Activated CD8-positive, alpha-beta memory T cell treated with anti-CD3 and anti-CD28 coated beads for 4 hours (primary cell): ENCODE measurements at places on chromosomes 4 and X.

GRCh38 chrX:1224954-1225353 lies 12.5 kb upstream of the CRLF2 start:
- DNase-seq: no peak

DNA sequence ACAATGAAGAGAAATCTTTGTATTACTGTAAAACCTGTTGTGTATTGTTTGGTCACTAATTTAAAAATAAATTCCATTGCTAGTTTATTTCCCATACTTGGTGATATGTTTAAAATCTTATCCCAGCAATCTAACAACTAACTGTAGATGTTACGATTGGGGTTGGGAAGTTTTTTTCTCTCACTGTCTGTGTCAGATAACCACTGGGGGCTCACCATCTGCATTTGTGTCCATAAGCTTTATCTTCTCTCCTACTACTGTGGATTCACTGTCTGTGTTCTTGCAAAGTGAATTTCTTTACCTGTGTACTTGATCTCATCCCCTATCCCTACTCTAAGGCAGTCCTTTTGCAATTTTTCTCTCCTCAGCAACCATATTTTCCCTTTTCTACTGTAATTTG lies 81.3 kb downstream of the STIM2 start:
- DNase-seq: no peak

GRCh38 chrX:37922928-37923327 lies 75.6 kb upstream of the DYNLT3 start:
- DNase-seq: no peak

GRCh38 chr4:37946503-37947179 lies 13.6 kb upstream of the PTTG2 start:
- no peak for DNase-seq

DNA sequence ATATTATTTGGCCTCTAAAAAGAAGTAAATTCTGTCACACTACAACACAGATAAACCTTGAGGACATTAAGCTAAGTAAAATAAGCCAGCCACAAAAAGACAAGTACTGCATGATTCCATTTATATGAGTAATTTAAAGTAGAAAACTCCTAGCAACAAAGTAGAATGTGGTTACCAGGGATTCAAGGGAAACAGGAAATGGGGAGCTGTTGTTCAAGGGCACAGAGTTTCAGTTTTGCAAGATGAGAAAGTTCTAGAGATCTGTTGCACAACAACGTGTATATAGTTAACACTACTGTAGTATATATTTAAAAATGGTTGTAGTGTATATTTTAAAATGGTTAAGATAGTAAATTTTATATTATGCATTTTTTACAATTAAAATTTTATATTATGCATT lies 25.4 kb downstream of the SEC31A start:
- no peak for DNase-seq

- DNase-seq: no peak
Measured at GRCh38 chr4:121898150-121898549, 27.9 kb upstream of the BBS7 start.

DNA sequence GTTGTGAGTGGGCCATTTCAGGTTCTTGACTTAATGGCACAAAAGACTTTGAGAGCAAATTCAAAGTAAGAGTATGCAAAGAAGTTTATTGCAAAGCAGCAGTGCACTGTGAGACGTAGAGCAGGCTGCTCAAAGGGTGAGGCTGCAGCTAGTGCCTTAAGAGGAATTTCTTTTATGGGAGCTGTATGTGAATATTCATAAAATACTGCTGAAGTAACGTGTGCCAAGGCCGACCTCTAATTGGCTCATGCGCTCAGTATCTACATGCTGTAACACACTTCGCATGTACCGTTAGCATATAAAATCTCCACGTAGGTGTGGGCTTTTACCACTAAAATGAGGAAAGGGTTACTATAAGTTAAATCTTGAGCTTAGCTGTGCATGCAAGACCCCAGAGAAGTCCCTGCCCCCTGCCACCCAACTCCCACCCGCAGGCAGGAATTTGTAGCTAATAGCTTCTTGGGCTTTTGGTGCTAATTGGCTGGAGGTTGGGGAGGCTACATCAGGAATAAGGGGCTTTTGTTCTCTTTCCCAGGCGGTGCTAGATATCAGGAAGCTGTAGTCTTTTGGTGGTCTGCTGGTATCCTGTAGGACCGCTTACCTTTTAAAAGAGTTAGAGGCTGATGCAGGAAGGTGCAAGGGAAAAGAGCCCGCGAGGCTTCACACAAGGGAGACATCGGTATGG lies 47.6 kb downstream of the FSTL5 start:
- DNase-seq: no peak

GRCh38 chrX:24117258-24117657 lies 32.3 kb upstream of the ZFX start:
- DNase-seq: no peak

- no peak for DNase-seq
Measured at GRCh38 chr4:184729946-184730345, 4.0 kb downstream of the CENPU start.

DNA sequence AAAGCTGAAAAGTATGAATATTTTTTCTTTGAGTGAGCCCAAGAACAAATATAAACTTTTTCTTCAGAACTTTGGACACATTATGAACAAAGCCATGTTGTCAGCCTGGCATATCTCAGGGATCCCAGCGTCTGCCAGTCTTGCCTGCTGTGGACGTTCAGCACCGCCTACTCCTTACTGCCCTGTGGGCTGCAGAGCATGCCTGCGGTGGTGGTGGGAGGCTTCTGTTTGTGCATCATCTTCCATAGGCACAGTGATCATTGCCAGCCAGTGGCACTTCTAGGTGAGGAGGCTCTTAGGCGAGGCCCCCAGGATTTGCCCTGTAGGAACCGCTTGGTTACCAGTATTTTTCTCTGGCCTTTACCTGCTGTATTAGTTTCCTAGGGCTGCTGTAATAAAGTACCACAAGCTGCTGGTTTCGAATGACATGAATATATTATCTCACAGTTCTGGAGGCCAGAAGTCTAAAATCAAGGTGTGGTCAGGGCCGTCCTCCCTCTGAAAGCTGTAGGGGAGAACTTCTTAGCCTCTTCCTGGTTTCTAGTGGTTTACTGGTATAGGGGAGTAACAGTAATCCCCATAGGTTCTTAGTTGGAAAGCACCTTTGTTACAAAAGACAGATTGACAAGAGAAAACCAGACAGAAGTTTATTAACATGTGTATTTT lies 15.4 kb downstream of the ANXA3 start:
- DNase-seq: no peak

GRCh38 chr4:47668256-47668655 lies 169.6 kb downstream of the CORIN start:
- no peak for DNase-seq

GRCh38 chr4:28225050-28225449 lies 1364.4 kb downstream of the STIM2 start:
- no peak for DNase-seq

- DNase-seq: no peak
Measured at GRCh38 chrX:141857479-141857878, 19.4 kb downstream of the MAGEC3 start.

DNA sequence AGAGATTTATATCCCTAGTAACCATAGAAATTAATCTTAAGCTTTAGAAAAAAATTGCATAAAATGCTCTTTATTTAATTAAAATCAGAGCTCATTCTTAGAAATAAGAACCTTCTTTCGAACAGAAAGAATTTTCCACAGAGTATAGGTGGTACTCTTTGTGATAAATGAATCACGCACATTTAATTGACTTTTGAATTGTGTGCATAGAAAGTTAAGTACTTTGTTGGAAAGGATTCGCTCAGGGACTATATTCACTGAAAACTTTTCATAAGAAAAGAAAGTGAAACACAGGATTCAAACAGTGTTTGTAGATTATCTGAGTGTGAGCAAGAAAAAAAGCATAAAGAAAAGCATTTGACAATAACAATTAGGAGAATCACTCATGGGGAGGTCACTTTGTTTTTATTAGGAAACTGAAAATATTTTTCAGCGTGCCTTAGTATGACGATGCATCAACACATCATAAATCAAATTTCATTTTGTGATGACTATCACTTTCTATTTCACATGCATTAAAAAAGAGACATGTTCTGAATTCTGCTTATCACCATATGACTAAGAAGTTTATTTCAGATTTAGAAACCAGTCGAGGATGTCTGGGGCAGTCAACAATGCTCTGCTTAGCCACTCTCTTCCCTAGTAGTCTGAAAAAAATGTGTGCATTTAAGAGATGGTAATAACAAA lies 49.5 kb downstream of the STX18 start:
- no peak for DNase-seq

DNA sequence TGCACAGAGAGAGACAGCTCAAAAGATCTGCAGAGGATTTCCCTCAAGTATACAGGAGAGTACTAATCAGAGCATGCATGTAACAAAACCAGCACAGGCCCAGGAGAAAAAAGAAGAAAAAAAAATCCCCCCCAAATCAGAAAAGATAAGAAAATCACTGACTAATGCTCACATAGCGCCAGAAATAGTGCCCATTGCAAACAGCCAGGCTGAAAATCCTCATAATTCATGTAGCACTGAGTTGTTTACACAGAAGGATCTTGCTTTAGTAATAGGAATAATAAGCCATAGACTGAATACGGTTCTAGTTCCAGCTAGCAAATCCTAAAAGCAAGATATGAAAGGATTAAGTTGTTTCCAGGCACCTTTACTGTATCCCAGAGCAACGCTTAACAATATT lies 51.8 kb upstream of the MAGEC2 start:
- DNase-seq: no peak

GRCh38 chr4:187424636-187425035 lies 570.9 kb upstream of the ZFP42 start:
- no peak for DNase-seq

DNA sequence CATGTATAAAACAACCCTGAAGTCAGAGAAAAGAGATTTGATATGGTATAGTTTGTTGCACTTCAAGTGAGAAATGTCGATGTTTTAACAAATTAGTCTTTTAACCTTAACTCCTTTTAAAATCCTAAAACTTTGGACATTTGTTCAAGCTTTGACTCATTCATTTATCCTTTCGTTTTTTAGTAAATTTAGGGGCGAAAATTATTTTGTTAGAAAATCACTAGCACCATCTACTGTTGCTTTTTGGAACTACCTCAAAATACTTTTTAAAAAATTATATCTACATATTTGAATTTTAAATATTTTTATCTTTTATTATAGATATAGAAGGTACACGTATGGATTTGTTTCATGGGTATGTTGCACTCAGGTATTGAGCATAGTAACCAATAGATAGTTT lies 165.1 kb upstream of the POF1B start:
- no peak for DNase-seq

- DNase-seq: no peak
Measured at GRCh38 chr4:1793496-1793840, 375 bp downstream of the FGFR3 start.

DNA sequence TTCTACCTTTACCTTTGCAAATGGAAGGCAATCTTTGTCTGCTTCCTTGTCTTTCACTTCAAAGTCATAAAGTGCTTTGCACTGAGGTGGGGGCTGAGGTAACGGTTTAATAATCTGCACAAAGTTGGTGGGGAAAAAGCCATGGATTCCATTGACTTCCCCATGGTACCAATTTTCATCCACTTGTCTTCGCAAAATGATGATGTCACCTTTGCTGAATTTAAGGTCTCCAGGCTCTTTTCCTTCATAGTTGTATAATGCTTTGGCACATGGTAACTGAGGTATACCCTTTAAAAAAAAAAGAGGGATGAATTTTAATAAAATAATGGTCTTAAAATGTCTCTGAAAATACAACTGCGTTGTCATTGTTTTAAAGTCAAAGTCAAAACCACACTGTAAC lies 114.4 kb downstream of the SH3RF1 start:
- no peak for DNase-seq

GRCh38 chrX:29308726-29309125 lies 721.5 kb downstream of the IL1RAPL1 start:
- no peak for DNase-seq

- DNase-seq: no peak
Measured at GRCh38 chrX:149493567-149494562, 11.2 kb downstream of the IDS start.

GRCh38 chr4:113468165-113469022 lies 293.1 kb downstream of the CAMK2D start:
- no peak for DNase-seq

DNA sequence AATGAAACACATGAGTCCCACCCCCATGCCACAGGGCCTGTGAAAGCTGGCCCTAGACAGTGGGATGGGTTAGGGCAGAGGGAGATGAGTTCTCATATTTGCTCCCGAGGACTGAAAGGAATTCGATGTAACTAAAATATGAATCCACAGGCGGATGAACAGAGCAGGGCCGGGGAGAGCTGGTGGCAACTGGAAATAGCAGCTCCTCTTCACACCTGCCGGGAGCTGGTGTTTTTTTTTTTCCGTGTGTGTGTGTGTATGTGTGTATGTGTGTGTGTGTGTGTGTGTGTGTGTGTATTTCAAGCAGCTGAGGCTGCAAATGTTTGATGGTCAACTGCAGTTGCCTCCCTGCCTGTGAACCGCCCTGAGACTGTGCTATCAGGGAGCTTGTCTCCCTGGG lies 115.1 kb upstream of the PSAPL1 start:
- DNase-seq: no peak

GRCh38 chr4:151708100-151708499 lies 52.7 kb downstream of the GATB start:
- no peak for DNase-seq

DNA sequence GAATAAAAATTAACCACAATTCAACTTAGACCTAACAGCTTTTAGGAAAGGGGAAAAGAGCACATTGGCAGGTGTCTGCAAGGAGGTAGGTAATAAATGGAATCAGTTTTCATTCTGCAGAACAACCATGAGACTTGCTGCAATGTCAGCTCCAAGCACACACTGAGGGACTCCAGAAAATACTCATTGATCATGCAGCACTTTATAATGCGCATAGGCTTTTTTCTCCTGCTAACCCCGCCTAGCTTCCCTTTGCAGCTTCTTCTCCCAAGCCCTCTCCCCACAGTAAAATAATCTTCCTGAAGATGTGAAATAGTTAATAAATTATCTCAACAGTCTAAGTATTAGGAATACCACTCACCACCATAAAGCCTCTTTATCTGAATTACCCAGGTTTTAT lies 36.9 kb downstream of the ANKRD17 start:
- no peak for DNase-seq

GRCh38 chr4:168841000-168841671 lies 168.9 kb downstream of the CBR4 start:
- no peak for DNase-seq

- no peak for DNase-seq
Measured at GRCh38 chr4:24537025-24537424, 47.3 kb downstream of the DHX15 start.
